ENCODE measurements at places on chromosomes 2 and 18.

DNA sequence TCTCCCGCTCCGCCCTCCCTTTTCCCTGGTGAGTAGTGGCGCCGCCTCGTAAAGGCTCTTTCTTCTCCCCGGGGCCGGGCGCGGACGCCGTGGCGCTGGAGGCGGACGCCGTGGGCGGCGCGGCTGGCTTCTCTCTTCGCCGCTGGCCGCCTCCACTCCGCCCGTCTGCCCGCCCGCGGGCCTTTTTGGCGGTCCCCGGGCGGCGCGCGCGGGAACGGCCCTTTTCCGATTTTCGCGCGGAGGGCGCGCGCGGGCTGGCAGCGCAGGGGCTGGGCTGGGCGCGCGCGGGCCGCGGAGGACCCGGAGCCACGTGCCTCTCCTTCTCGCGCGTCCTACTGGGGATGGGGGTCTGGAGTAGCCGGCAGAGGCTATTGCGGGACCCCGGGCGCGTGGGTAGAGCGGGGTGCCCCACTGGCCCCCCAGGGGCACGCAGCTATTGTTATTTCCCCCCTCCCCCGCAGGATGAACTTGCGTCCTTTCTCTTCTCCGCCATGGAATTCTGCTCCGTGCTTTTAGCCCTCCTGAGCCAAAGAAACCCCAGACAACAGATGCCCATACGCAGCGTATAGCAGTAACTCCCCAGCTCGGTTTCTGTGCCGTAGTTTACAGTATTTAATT lies 472 bp downstream of the SLC20A1 start:
- no peak for DNase-seq

GRCh38 chr18:55735969-55736368 lies 148.0 kb upstream of the TCF4 start:
- DNase-seq, result no peak

GRCh38 chr2:218985325-218986091 lies 524 bp upstream of the FEV start:
- no peak for DNase-seq

- no peak for DNase-seq
Observed at GRCh38 chr2:46160326-46160725, 136.9 kb upstream of the EPAS1 start.

DNA sequence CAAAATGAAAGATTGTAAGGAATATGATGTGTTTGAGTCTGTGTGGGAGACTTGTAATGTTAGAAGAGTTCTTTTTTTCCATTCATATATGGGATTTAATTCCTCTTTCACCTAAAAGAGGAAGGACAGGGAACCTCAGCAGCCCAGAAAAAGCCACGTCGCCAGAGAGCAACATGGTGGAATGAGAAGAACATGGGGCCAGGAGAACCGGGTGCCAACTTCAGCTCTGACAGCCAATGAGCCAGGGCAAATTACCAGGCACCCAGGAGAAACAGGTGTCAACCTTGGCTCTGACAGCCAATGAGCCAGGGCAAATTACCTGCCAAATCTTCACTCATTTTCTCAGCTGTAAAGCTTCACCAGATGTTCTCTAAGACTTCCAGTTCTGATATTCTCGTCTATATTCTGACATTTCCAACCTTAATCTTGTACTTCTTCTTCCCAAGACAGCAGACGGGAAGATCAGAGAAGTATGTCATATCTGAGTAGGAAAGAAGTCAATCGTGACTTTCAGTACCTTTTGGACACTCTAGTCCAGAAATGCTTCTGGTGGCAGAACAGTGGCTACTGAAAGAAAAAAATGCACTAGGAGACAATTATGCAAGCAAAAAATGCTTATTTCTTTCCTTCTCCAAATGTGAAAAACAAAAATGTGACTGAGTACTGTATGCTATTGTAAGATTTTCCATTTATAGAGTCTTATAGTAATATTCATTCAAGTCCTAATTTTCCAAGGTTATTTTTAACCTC lies 79.2 kb upstream of the COL5A2 start:
- no peak for DNase-seq

- DNase-seq, result no peak
Observed at GRCh38 chr18:55248495-55248894, 289.2 kb upstream of the CCDC68 start.

DNA sequence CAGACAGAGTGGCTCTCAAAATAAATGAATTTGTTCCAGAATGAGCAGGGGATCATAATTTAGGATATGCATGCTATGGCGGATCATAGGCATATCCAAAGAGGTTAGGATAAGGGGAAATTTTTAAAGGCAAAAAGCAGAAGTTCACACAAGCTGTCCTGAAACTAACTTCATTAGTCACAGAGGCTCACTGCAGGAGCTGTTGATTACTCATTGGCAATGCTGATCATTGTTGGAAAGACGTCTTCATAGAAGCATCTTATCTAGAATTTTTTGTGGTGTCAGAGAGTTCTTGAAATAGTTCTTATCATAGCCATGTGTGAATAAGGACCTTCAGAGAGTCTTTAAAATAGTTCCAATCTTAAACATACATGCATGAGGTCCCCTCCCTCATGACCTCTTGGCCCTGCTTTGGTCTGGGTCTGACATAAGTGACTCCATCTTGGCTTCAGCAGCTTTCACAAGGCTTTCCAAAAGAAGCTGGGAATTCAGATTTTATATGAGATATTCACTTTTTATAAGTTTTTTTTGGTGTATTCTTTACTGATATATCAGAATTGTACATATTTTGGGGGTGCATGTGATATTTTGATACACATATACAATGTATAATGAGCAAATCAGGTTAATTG lies 7.5 kb upstream of the CCDC195 start:
- no peak for DNase-seq

DNA sequence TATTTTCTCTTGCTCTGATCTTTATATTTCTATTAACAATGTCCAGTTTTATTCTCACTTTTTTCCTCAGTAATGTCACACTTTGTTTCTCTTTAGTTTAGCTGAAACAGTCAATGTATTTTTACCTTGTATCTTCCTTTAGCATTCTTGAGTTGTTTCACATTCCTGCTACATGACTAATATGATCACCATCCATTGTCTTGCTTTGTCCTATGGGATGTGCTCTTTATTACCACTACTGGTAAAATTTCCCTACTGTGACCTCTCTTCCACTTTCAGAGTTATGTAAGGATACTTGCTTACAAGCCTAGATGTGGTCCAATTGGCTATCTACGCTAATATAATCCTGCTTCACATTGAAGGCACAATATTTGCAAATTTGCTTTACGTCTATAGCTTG lies 457.9 kb downstream of the PIK3C3 start:
- DNase-seq, result no peak

DNA sequence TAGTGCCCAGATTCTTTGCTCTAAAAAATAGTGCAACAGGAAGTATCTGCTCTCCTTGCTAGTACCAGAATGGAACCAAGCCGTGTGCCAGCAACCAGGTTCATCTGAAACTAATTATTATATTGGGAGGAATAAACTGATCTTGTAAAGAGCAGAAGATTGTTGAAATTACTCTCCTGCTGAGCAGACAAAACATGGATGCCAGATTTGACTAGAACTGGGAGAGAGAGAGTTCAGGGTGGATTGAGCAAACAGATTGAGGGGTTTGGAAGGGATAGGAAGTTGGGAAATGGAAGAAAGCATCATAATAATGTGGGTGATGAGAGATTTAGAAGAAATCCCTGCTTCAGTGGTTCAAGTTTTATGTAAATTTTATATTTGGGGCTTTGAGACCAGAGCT lies 160.1 kb upstream of the RASGRP3 start:
- no peak for DNase-seq

GRCh38 chr2:18800240-18800971 lies 211.0 kb upstream of the NT5C1B start:
- DNase-seq, result no peak

- DNase-seq, result no peak
Observed at GRCh38 chr18:48364146-48364545, 45.0 kb downstream of the ZBTB7C start.

- no peak for DNase-seq
Observed at GRCh38 chr18:31750273-31750672, 10.4 kb downstream of the SLC25A52 start.

- no peak for DNase-seq
Observed at GRCh38 chr2:18123211-18123570, 244.7 kb downstream of the KCNS3 start.

DNA sequence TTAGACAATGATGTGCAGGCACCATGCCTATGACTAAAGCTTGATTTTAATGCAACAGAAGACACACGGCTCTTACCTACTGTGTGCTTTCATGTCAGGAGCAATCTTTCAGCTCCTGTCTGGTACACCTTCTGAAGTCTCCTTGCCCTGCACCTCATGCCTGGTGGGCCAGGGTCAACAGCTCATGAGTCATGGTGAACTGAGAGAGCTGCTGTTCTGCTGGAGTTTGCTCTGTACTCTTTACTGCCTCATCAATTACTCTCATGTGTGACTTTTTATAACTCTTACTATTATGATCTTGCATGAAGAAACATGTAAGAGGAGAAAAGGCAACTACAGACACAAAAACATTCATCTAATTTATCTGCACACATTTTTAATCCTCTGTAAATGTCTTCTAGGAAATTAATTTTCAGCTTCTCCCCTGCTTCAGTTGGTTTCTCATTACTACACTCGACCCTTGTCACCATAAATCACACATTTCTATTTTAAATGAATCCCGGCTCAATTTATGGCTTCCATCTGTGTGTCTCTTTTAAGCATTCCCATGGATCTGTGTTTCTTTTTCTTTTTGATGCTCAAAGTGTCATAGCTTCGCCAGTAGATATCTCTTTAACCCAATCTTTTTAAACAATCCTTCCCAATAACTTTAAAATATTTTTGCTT lies 9.7 kb downstream of the SERPINB7 start:
- no peak for DNase-seq

GRCh38 chr18:59902131-59902992 lies 2.6 kb downstream of the PMAIP1 start:
- no peak for DNase-seq

GRCh38 chr2:240460781-240461431 lies 25.4 kb downstream of the GPC1 start:
- no peak for DNase-seq

- DNase-seq, result no peak
Observed at GRCh38 chr2:70954886-70955285, 19.2 kb downstream of the ATP6V1B1 start.

GRCh38 chr2:139465789-139466188 lies 685.6 kb upstream of the NXPH2 start:
- no peak for DNase-seq

GRCh38 chr2:238774980-238775509 lies 72.8 kb upstream of the TWIST2 start:
- no peak for DNase-seq

GRCh38 chr2:92074549-92074898 lies 2796.7 kb upstream of the TEKT4 start:
- DNase-seq, result no peak

DNA sequence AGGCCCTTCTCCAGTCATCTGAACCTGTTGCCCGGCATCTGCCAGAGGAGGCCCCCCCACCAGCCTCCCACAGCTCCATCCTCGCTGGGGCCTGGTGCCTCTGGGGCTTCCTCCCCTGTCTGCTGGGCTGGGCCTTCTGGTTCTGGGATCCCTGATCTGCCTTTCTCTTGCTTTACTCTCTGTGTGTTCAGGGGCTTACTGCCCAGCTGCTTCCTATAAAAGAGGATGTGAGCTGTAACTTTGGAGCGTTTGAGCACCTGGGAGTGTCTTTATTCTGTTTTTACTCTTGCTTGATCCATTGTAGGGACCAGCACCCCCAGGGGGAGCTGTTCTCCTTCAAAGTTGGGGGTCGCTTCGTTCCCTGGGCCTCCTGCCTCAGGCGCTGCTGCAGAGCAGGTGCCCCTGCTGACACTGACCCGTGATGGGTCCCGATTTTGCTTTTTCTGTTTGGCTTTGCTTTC lies 23.1 kb upstream of the FAHD2A start:
- no peak for DNase-seq

- DNase-seq, result no peak
Observed at GRCh38 chr2:133848111-133848649, 279.9 kb upstream of the NCKAP5 start.

DNA sequence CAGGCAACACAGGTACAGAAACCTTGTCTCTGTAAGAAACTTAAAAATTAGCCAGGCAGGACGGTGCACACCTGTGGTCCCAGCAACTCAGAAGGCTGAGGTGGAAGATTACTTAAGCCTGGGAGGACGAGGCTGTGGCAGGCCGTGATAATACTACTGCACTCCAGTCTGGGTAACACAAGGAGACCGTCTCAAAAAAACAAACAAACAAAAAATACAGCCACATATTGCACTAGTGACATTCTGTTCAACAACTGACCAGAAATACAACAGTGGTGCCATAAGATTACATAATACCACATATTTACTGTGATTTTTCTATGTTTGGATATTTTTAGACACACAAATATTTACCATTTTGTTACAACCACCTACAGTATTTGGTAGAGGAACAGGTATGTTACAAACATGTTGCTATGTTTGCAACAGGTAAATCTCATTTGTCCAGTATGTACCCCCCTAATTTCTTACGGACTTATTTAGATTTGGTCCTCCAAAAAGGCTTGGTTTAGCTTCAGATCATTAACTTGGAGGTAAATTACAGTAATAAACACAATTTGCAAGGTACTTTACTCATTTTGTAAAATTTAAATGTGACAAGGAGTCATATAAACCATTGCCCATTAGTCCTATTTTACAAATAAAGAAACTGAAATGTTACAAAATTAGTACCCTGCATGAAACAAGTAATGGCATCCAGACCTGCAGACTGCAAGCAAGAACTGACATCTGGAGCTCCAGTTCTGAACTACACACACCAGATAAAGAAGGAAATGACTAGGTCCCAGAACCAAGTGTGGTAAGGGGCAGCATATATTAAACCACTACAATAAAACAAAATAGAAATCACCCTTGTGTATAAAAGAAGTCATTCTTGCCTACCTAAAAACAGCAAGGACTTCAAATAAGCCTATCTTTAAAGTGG lies 36.8 kb downstream of the TRIP12 start:
- no peak for DNase-seq

DNA sequence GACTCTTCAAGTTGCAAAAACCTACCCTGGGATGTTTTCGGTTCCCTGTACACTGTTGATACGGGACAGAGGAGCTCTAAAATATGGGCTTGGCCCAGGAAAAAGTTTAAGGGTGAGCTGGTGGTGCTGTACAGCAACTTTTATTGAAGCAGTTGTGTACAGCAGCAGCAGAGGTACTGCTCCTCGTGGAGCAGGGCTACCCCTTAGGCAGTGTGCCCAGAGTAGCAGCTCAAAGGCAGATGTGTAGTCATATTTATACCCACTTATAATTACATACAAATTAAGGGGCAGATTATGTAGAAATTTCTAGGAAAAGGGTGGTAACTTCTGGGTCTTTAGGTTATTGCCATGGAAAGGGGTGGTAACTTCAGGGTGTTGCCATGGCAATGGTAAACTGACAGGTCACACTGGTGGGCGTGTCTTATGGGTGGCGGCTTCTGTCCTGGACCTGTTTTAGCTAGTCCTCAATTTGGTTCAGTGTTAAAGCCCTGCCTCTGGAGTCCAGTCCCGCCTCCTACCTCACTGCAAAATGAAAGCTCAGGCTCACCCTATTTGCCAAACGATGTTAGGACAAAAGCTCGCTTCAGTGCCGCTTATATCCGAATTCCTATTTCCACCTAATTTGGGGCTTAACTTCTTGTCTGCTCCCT lies 203.2 kb downstream of the ETAA1 start:
- no peak for DNase-seq

DNA sequence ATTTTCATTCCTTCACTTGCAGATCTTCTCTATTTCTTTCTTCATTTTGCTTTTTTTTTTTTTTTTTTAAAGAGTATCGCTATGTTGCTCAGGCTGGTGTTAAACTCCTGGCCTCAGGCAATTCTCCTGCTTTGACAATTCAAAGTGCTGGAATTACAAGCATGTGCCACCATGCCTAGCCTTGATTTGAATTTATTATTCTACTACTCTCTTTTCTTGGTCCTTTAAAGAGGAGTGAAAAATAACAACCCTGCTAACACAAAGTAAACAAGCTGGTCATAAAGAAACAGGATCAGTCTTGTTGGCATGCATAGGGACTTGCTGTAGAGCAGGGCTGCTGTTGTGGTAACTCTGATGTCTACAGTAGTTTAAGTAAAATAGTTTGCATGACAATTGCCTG lies 1615.3 kb upstream of the ZEB2 start:
- no peak for DNase-seq

Data from HCT116 (cell line).